ENCODE measurements at places on chromosomes 3 and 15.
A peak's percentile ranks its signal among the peaks of the same experiment; 100 is the strongest.

DNA sequence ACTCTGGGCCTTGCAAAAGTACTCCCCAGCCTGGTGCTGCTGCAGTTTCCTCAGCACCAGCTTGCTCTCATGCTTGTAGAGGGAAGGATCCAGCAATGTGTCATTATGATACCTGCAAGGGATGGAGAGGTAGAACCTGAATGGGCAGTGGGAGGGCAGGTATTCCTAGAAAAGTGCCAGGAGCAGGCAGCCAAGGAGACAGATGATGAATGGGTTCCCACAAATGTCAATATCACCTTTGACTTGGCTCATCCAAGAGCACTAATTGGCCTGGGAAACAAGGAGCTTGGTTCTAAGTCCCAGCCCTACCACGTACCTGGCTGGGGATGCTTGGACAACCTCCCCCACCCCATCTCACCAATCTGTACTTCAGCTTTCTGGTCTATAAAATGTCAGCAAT is 9.4 kb downstream of the CILP start:
- no peak for DNase-seq

DNA sequence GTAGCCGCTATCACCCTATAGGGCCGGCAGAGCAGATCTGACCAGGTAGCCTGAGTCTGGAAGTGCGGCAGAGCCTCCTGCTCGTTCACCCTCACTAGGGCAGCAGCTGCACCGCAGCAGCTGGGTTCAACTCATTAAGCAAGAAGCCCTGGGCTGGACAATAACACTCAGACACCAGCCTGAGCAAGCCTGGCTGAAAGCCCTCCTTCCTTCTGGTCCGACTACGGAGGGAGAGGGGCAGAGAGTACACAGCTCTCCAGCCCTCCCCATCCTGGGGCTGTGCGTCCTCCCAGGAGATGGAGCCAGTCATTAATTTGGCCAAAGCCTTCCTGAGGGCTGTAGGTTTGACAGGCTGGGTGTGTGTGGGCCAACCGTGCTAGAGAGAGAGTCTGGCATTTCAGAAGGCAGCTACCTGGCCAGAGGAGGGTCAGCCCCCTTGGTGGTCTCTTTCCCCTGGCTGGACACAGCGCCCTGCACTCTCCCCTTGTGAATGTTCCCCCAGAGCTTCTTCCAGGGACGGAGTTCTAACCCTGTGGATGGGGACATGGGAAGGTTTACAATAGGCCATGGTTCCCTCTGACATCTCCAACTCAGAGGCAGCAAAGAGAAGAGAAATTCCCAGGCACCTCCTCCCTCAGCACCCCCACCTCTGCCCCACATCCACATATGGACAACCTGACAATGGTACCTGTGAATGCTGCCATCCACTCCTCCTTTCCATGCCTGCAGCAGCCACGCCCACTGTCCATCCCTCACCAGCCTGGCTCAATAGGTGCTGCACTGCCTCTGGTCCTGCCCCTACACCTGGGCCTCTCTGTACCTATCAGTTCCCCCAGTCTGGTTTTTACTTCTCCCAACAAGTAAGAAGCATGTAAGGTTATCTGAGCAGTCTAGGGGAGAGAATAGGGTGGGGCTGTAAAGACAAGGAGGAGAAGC is 6.5 kb downstream of the CHRNB4 start:
- no peak for DNase-seq

- peak; percentile 29 for DNase-seq
These were observed 41.5 kb downstream of the DLG1 start for GRCh38 chr3:197256836-197257444.

GRCh38 chr15:29074045-29074444 is 188.3 kb downstream of the APBA2 start:
- DNase-seq, result no peak

GRCh38 chr3:174444391-174444790 is 414.7 kb upstream of the NAALADL2 start:
- DNase-seq, result no peak

- DNase-seq, result no peak
These were observed 1.6 kb upstream of the GCNT3 start for GRCh38 chr15:59609730-59610712.

- DNase-seq, result no peak
These were observed 69.9 kb downstream of the TNIK start for GRCh38 chr3:171390051-171390941.

DNA sequence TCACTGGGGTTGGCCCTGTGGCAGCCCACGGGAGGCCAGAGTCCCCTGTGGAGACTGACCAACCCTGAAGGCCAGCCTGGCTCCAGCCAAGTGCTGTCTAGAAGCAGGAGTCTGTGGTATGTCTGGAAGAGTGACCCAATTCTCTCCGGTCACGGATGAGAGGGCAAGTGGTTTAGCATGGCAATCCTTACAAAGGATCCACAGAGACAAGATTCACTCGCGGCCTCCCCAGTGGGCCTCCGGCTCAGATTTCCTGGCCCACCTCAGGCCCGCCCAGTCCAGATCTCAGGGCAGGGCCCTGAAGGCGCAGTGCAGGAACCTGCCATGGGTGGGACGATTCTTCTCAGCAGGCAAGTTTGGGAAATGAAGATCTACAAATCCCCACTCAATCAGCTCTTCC is 5.0 kb upstream of the BCL2L10 start:
- no peak for DNase-seq

GRCh38 chr3:110479731-110480130 is 591.9 kb upstream of the NECTIN3 start:
- DNase-seq, result no peak
